ENCODE measurements at places on chromosomes 13 and 19.

GRCh38 chr19:694481-695351 is 536 bp downstream of the PRSS57 start:
- DNase-seq = no peak

DNA sequence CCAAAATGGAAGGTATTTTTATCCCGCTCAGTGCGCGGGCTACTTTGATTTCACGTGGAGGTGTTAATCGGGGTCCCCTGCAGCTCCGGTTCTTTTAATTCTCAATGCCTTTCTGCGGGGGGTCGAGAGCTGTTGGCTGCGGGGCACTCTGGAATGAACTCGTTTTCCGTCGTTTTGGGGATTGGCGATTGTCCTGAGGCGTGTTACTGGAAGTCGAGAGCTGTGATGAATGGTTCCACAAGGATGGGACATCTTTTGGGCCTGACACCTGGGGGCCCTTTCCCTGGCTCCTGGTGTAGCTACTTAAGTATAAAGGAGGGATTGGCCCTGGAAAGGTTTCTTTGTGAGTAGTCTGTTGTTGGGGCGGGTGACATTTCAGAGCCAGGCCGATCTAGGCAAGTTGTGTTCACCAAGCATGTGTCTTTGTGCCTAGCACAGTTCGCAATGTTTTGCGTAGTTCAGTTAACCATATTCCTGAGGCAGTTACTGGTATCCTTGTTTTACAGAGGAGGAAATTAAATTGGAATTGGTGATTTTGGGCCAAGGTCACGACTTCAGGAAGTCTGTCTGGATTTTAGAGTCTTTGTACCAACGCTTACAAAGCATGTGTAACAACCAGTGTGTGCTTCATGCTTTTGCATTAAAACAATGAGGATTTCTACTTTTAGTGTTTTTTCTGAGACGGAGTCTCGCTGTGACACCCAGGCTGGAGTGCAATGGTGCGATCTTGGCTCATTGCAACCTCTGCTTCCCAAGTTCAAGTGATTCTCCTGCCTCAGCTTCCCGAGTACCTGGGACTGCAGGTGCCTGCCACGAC is 846 bp downstream of the RPL13A start:
- DNase-seq = no peak

- no peak for DNase-seq
These were observed 70.5 kb downstream of the IRS2 start for GRCh38 chr13:109715902-109716301.

DNA sequence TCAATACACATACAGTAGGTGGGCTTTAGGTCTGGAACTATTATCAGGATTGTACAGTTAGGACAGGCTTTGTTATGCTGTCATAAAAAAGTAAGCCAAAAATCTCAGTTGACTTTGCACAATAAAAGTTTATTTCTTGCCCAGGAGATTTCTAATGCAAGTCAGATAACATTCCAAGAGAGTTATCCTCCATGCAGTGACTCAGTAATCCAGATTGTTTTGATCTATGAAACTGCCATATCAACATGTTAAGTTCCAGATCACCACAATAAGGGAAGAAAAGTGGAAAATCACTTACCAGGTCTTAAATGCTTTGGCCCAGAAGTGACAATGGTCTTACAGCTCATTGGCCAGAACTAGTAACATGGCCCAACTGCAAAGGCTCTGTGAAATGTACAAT is 636.2 kb upstream of the KLF12 start:
- no peak for DNase-seq

- no peak for DNase-seq
These were observed 53.8 kb upstream of the RCBTB2 start for GRCh38 chr13:48586591-48587103.
